ENCODE measurements at places on chromosomes 4 and X. TPM values are rescaled to one million over a fixed set of nuclear protein-coding genes. Genes with fewer than 3 reads are reported as not detected.

The VCX gene
- total RNA-seq = not detected

The DCK gene
- total RNA-seq = 32.6 TPM

The KCND1 gene
- total RNA-seq = 0.66 TPM

The ACSL4 gene
- total RNA-seq = 36.7 TPM

The SPANXB1 gene
- total RNA-seq = not detected

The DUX4 gene
- not detected for total RNA-seq

The SHISA3 gene
- total RNA-seq = not detected

The SLITRK2 gene
- not detected for total RNA-seq

The L1CAM gene
- 7.3 TPM for total RNA-seq

DNA sequence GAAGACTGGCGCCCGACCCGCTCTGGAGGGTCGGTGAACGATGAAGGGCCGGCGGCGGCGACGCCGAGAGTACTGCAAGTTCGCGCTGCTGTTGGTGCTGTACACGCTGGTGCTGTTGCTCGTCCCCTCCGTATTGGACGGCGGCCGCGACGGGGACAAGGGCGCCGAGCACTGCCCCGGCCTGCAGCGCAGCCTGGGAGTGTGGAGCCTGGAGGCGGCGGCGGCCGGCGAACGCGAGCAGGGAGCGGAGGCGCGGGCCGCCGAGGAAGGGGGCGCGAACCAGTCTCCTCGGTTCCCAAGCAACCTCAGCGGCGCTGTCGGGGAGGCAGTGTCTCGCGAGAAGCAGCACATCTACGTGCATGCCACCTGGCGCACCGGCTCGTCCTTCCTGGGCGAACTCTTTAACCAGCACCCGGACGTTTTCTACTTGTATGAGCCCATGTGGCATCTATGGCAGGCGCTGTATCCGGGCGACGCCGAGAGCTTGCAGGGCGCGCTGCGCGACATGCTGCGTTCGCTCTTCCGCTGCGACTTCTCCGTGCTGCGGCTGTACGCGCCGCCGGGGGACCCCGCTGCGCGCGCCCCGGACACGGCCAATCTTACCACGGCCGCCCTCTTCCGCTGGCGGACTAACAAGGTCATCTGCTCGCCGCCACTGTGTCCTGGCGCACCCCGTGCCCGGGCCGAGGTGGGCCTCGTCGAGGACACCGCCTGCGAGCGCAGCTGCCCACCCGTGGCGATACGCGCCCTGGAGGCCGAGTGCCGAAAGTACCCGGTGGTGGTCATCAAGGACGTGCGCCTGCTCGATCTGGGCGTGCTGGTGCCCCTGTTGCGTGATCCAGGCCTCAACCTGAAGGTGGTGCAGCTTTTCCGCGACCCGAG is 568 bp downstream of the CHST7 start:
- peak; percentile 46 for DNase-seq
- H3K27me3 ChIP-seq = no peaks in the 10 kb centered on the region
- H3K4me1 ChIP-seq = peaks cover 47% of the 10 kb centered on the region
- peaks cover 21% of the 10 kb centered on the region for H3K36me3 ChIP-seq
- H3K27ac ChIP-seq = peak overlapping the region; percentile 91

GRCh38 chr4:5696341-5696740 is 12.0 kb downstream of the EVC2 start:
- H3K4me1 ChIP-seq = no peaks in the 10 kb centered on the region
- no peaks in the 10 kb centered on the region for H3K27me3 ChIP-seq
- H3K27ac ChIP-seq = no peak overlapping the region
- DNase-seq = no peak
- H3K36me3 ChIP-seq = no peaks in the 10 kb centered on the region

GRCh38 chr4:52051213-52051614 is at the start of gene SPATA18:
Gene SPATA18, plus strand, starts transcription at chr4:52051304. Its CDS starts 401 bp downstream, at chr4:52051705.
- H3K4me3 ChIP-seq = peak within 1 kb of the TSS; percentile 88
- H3K27ac ChIP-seq = peak within 1 kb of the TSS; percentile 51
- DNase-seq = no peak
- no peaks in the 10 kb centered on the region for H3K36me3 ChIP-seq

- H3K36me3 ChIP-seq = no peaks in the 10 kb centered on the region
- no peak for DNase-seq
- H3K27me3 ChIP-seq = no peaks in the 10 kb centered on the region
- no peak overlapping the region for H3K27ac ChIP-seq
These were observed 165.8 kb downstream of the ATOH1 start for GRCh38 chr4:93994175-93994994.

DNA sequence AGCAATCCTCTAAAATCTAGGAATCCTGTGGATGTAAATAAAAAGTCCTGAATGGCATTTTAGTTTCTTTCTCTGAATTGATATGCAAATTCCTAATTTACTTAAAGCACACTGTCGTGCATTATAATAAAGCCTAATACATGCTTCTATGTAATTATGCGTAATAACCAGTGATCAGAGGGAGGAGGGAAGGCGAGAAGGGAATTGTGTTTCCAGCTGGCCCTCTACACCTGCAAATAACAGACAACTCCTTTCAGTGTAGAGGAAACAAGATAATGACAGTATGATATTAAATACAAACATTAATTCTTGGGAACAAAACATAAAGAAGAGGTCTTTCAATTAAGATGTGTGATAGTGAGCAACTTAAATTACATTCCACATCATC is 419.6 kb upstream of the LCORL start:
- no peak overlapping the region for H3K27ac ChIP-seq
- DNase-seq = no peak
- H3K27me3 ChIP-seq = no peaks in the 10 kb centered on the region
- H3K4me3 ChIP-seq = no peak overlapping the region

- no peak overlapping the region for H3K27ac ChIP-seq
- peaks cover 4% of the 10 kb centered on the region for H3K27me3 ChIP-seq
- H3K4me1 ChIP-seq = no peaks in the 10 kb centered on the region
- H3K36me3 ChIP-seq = no peaks in the 10 kb centered on the region
- DNase-seq = no peak
These were observed 93.3 kb downstream of the SYNPO2 start for GRCh38 chr4:118981839-118982381.

GRCh38 chrX:70129816-70130215 is 3.4 kb upstream of the IGBP1 start:
- no peak overlapping the region for H3K27ac ChIP-seq
- peaks cover 17% of the 10 kb centered on the region for H3K4me1 ChIP-seq
- H3K4me3 ChIP-seq = no peak overlapping the region
- no peak for DNase-seq
- peaks cover 7% of the 10 kb centered on the region for H3K36me3 ChIP-seq

GRCh38 chr4:125590158-125590557 is 275.4 kb downstream of the FAT4 start:
- no peak overlapping the region for H3K27ac ChIP-seq
- H3K4me3 ChIP-seq = no peak overlapping the region
- DNase-seq = no peak
- no peaks in the 10 kb centered on the region for H3K36me3 ChIP-seq

GRCh38 chr4:34417160-34417559 is 1827.2 kb downstream of the ARAP2 start:
- H3K27ac ChIP-seq = no peak overlapping the region
- H3K36me3 ChIP-seq = no peaks in the 10 kb centered on the region
- no peak for DNase-seq
- no peaks in the 10 kb centered on the region for H3K27me3 ChIP-seq

GRCh38 chrX:39065051-39065871 is 264.0 kb downstream of the MID1IP1 start:
- no peaks in the 10 kb centered on the region for H3K4me1 ChIP-seq
- no peak for DNase-seq
- H3K36me3 ChIP-seq = no peaks in the 10 kb centered on the region
- H3K27me3 ChIP-seq = no peaks in the 10 kb centered on the region
- H3K27ac ChIP-seq = no peak overlapping the region

DNA sequence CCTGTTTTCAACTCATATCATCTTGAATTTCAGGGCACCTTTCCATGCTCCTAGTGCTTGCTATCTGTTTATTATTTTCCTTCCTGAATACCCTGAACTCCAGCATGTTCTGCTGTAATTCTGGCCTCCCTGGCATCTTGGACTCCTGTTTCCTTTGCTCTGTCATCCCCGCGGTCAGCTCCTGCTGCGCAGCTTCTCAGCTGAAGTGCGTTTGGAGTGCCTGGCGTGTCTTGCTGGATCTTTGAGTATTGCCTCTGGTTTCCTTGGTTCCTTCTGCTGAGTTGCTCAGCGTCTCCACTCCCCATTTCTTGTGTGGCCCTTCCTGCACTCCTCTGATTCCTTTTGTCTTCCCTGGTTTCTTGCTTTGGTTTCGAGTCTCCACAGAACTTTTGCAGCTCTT is 84.4 kb downstream of the HTT start:
- no peak overlapping the region for H3K4me3 ChIP-seq
- no peak overlapping the region for H3K27ac ChIP-seq
- no peak for DNase-seq
- H3K27me3 ChIP-seq = no peaks in the 10 kb centered on the region

- H3K27me3 ChIP-seq = no peaks in the 10 kb centered on the region
- no peak overlapping the region for H3K27ac ChIP-seq
- H3K36me3 ChIP-seq = no peaks in the 10 kb centered on the region
- peaks cover 14% of the 10 kb centered on the region for H3K4me1 ChIP-seq
- DNase-seq = no peak
These were observed 30.9 kb upstream of the NOCT start for GRCh38 chr4:138984647-138985046.

DNA sequence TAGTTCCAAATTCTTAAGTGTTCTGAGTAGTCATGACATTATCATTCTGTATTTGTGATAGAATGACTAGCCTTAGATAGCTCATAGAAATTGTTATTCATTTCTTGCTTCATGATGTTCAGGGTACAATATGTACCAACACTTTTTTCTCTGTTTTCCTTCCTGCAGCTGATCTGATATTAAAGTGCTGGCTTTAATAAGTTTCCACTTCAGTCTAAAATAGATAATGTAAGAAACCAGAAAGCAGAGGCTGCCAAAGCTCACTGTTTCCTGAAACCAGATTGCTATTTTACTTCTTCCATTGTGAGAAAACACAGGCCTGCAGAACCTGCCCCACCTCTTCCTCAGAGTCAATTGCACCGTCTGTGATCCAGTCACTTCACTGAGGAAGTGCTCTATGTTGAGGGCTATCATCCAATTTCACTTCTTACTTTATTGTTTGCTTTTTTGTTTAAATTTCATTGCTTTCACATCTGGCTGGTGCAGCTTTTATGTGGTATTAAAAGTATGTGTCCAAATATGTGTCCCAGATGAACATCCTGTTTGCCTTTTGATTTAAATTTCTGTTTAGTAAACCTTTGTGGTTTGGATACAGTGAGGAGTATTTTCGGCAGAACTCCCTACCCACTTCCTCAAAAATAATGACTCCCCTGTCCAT is 652.1 kb downstream of the ANKRD50 start:
- H3K4me3 ChIP-seq = no peak overlapping the region
- no peaks in the 10 kb centered on the region for H3K36me3 ChIP-seq
- no peak for DNase-seq
- H3K27ac ChIP-seq = no peak overlapping the region
- peaks cover 6% of the 10 kb centered on the region for H3K4me1 ChIP-seq

GRCh38 chrX:2867206-2867605 is 38.5 kb downstream of the GYG2 start:
- no peaks in the 10 kb centered on the region for H3K36me3 ChIP-seq
- H3K4me1 ChIP-seq = no peaks in the 10 kb centered on the region
- no peaks in the 10 kb centered on the region for H3K27me3 ChIP-seq
- DNase-seq = no peak
- no peak overlapping the region for H3K27ac ChIP-seq

- peaks cover 54% of the 10 kb centered on the region for H3K27me3 ChIP-seq
- H3K36me3 ChIP-seq = no peaks in the 10 kb centered on the region
- peaks cover 37% of the 10 kb centered on the region for H3K4me1 ChIP-seq
These were observed 2.7 kb upstream of the NKX3-2 start for GRCh38 chr4:13546941-13547484.

GRCh38 chr4:15598644-15599043 is 56.5 kb downstream of the FBXL5 start:
- H3K27ac ChIP-seq = no peak overlapping the region
- no peak for DNase-seq
- no peaks in the 10 kb centered on the region for H3K4me1 ChIP-seq

- no peaks in the 10 kb centered on the region for H3K27me3 ChIP-seq
- H3K36me3 ChIP-seq = no peaks in the 10 kb centered on the region
- no peak for DNase-seq
- no peak overlapping the region for H3K4me3 ChIP-seq
These were observed 27.0 kb downstream of the AR start for GRCh38 chrX:67570839-67571238.

DNA sequence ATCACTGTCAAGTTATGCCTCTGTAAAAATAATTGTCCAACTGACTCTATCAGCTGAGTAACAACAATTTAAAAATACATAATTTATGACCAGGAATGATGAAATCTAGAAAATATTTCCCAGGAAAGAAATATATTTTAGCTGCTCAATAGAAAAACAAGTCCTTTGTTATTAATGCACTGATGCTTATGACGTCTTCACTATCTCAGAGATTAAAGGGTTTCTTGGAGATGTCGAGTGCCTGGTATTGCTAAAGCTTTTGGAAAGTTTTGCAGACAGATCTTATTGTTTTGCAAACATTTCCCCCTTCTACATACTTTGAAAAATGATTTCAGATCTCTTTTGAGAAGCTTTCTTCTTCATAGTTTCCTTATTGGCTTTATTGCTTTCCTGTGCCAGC is 154.6 kb upstream of the RPS6KA3 start:
- H3K4me1 ChIP-seq = peaks cover 17% of the 10 kb centered on the region
- DNase-seq = no peak
- no peak overlapping the region for H3K4me3 ChIP-seq
- H3K36me3 ChIP-seq = no peaks in the 10 kb centered on the region
- H3K27me3 ChIP-seq = no peaks in the 10 kb centered on the region
- no peak overlapping the region for H3K27ac ChIP-seq

DNA sequence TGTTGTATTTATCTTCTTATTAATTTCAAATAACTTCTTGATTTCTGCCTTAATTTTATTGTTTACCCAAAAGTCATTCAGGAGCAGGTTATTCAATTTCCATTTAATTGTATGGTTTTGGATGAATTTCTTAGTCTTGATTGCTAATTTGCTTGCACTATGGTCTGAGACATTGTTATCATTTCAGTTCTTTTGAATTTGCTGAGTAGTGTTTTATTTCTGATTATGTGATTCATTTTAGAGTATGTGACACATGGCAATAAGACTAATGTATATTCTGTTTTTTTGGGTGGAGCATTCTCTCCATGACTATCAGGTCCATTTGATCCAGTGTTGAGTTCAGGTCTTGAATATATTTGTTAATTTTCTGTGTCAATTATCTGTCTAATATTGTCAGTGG is 236.7 kb downstream of the EDA2R start:
- H3K27ac ChIP-seq = no peak overlapping the region
- H3K4me1 ChIP-seq = no peaks in the 10 kb centered on the region
- no peaks in the 10 kb centered on the region for H3K27me3 ChIP-seq
- no peak for DNase-seq

- peaks cover 2% of the 10 kb centered on the region for H3K27me3 ChIP-seq
- H3K4me3 ChIP-seq = no peak overlapping the region
- H3K36me3 ChIP-seq = no peaks in the 10 kb centered on the region
- H3K4me1 ChIP-seq = peaks cover 10% of the 10 kb centered on the region
- H3K27ac ChIP-seq = no peak overlapping the region
- no peak for DNase-seq
These were observed 9.2 kb upstream of the HPGD start for GRCh38 chr4:174531486-174531885.

DNA sequence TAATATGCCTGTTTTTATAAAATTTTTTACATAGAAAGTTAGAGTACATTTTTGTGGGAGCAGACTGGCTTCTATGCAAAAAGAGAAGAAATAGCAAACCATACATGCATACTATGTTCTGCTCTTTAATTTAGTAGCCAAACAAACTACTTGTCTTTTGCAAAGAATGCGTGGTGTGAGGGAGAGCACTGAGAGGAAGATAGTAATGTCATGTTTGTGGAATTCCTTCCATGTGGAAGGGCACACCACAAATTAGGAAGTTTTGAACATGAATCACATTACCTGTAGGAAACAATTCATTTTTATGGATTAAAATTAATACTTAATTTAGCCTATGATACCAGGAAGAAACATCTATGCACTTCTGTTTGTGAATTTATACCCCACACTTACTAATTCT is 1529.1 kb upstream of the ADGRL3 start:
- no peaks in the 10 kb centered on the region for H3K4me1 ChIP-seq
- no peak overlapping the region for H3K27ac ChIP-seq
- H3K36me3 ChIP-seq = no peaks in the 10 kb centered on the region

All from activated B cell treated with CpG ODN at 0.5 μM for 24 hours (primary cell).